SW 1271 (cell line): ENCODE measurements at places on chromosomes 1 and 21.

GRCh38 chr21:46517361-46517760 is 58.7 kb downstream of the DIP2A start:
- no peak for DNase-seq

DNA sequence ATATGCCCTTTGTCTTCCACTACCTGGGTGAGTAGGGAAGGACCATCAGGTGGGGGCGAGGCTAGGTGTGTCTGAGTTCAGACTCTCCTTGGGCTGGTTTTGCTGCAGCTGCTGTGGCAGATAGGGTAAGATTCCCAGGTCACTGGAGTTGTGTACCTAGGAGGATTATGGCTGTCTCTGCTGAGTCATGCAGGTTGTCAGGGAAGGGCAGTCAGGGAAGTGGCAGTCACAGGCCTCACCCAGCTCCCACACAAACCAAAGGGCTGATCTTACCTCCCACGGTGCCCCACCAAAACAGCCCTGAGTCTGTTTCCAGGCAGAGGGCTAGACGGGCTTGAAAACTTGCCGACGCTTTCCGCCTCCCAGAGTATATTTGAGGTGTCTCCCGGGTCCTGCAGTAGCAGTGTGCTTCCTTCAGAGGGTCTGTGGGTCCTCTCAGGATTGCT is 201.6 kb upstream of the PLXNA2 start:
- DNase-seq = no peak

- DNase-seq = no peak
Observed at GRCh38 chr1:209157546-209158249, 425.8 kb upstream of the CAMK1G start.

GRCh38 chr1:160855181-160855981 is 7.3 kb downstream of the CD244 start:
- DNase-seq = no peak

DNA sequence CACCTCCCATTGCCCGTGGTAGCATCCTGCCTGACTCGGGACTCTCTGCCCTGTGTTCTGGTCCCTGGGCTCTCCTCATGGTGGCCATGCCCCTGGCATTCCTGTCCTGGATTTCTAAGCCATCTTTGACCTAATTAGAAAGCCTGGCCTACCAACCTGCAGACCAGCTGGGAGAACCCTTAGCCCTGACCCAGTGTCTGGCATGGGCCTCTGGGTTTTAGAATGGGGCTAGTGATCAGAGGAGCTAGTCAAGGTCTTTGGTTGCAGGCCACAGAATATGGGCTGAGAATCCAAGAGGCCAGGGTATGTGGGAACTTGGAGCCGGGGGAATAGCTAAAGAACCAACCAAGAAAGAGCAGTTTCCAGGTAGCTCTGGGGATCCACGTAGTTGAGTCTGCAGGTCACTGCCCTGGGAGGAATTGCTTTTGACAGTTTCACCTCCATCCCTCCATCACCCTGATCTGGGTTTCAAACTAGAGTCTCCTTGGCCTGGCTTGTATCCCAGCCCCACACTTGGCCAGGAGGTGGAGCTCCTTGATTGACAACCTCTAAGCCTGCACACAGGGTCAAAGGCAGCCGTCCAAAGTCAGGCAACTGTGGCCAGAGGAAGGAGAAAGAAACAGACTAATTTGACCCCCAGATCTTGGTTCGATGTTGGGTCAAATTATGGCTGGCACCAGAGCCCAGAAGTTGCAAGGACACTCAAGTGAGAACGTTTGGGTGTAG is 54.7 kb upstream of the ABCG1 start:
- DNase-seq = peak; percentile 4

GRCh38 chr1:184506481-184506880 is 119.7 kb downstream of the C1orf21 start:
- no peak for DNase-seq

DNA sequence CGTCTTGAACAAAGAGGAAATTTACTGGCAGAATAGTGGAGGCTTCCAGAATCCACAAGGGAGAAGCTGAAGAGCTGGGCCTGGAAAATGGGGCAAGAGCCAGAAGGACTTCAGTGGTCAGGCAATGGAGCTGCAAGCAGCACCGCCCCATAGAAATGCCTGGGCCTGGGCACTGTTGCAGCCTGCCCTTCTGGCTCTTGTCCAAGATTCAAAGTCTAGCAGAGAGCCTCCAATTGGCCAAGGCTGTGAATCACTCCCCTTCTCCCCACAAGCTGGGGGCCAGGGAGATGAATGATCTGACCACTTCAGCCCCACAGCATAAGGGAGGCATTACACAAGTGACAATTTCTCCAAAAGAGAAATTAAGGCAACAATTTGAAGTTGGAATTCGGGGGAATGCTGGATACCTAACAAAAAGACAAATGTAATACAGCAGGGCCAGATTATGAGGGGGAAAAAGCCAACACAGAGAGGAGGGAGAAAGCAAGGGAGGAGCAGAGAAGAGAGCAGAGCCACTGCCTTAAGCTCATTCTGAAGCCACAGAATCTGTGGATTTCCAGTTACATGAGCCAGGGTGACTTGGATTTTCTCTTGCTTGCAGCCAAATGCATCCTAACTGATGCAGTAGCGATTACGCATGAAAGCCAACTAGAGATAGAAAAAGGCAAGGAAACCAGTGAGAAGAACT is 80.3 kb downstream of the LRIG2 start:
- DNase-seq = no peak

DNA sequence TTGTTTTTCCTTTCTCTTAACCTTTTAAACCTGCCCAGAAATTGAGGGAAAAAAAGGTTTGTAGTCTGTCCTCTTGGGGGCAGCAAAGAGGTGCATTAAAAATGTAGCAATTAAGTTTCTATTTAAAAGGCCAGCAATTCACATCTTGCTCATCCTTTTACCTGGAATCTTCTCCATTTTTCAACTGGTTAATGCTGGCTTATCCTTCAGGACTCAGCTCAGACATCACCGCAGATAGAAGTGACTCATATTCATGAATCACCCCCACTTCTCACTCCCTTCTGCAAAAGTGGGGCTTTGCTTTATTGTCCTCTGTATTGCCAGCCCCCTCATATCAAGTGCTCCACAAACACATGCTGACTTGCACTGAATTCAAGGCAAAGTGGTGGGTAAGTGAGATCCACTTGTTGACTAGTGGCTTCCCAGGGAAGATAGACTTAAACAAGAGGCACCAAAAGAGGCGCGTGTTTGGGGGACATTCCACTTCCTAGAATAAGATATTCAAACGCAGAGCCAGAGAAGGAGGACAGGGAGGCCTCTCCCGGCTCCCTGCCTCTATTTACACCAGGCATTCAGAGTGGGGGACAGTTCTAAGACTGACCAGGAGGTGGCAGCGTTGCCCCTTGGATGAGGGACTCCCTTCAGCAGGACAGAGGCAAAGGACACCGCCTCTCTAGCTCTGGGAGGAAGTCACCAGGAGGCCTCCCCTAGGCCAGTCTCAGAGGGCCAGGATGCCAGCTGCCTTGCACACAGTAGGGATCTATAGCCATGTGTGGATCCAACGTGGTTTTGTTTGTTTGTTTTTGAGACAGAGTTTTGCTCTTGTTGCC is 23.2 kb upstream of the ZNF648 start:
- DNase-seq = no peak

- no peak for DNase-seq
Observed at GRCh38 chr1:172914501-172915144, 136.1 kb downstream of the TNFSF18 start.

DNA sequence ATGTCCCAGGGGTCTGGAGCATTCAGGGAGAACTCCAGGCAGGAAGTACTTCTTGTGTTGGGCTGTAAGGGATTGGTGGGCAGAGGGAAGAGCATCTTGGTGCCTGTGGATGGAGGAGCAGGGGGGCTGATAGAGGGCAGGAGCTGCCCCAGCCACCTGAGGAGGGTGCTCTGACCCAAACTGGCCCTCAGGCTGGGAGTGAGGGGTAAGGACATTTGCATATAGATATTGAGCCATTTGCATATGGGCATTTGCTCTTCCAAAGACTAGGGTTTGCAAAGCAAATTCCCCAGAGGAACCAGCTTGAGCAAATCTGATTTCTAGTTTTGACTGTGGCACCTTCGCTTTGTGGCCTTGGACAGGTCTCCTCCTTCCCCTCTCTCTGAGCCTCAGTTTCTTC is 18.2 kb downstream of the ZNF362 start:
- DNase-seq = no peak

GRCh38 chr1:1267488-1268283 is 6.0 kb downstream of the UBE2J2 start:
- no peak for DNase-seq

- no peak for DNase-seq
Observed at GRCh38 chr1:226778657-226779058, 39.6 kb upstream of the ITPKB start.

- no peak for DNase-seq
Observed at GRCh38 chr1:197688233-197688632, 87.0 kb downstream of the DENND1B start.

DNA sequence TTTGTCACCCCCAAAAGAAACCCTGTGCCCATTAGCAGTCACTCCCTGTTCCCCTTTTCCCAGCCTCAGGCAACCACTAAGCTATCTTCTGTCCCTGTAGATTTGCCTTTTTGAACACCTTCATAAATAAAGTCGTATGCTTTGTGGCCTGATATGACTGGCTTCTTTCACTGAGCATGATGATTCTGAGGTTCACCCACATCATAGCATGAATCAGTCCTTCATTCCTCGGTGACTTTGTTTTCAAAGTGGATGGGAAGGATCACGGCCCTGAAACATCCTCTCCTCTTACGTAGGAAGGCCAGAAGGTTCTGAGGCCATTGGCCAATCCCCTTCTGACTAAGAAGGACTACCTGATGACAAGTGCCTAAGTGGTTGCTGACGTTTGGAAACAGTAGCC is 39.1 kb downstream of the NIPAL3 start:
- DNase-seq = no peak

DNA sequence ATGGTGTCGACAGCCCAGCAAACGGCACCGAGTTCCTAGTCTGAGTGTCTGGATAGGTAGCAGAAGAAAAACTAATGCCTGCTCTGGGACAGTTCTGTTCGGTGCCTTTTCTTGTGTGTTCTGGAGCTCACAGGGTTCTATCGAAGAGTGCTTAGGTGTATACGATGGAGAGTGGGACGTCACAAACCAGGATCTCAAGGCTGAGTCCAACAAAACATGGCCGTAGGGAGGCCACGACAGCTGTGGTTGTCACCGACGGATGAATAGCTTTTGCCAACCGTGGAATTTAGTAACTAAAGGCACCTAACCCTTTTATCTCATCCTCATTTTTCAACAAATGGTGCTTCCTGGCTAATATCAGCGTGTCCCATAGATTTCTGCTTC is 635 bp upstream of the SYNJ1 start:
- DNase-seq = no peak

DNA sequence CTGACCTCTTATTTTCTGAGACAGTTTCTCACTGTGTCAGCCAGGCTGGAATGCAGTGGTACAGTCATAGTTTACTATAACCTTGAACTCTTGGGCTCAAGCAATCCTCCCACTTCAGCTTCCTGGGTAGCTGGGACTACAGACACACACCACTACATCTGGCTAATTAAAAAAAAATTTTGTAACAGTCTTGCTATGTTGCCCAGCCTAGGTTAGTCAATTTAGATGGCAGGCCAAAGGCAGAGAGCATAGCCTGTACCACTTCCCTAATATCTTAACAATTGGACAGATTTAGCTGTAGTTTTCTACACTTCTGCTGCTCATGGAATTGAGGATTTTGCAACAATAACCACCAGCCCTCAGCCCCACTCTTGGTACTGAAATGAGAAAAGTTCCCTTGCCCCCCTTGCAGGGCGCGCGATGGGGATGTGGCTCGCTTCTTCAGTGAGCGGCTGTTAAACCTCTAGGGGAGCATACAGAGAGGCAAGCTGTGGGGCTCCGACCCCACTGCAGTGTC is 34.9 kb upstream of the PTGFRN start:
- no peak for DNase-seq

- no peak for DNase-seq
Observed at GRCh38 chr1:7784492-7785071, 491 bp downstream of the PER3 start.

- no peak for DNase-seq
Observed at GRCh38 chr1:243793298-243793697, 56.7 kb downstream of the AKT3 start.

- no peak for DNase-seq
Observed at GRCh38 chr1:100730130-100730529, 10.6 kb downstream of the VCAM1 start.

DNA sequence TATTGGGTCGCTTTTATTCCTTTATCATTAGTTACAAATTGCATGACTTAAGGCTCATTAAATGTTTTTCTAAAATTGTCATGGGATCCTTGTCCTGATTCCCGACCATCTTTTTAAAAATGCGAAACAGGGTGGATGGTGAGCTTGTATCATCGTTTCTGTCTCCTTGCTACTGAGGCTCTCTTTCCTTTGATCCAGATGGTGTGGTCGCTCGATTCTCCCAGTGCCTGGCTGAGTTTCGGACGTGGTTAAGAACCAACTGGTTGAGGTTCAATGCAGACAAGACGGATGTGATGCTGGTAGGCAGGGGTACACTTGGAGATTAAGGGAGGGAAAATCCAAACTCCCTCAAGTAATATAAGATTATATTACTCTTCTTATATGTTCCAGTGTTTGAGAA is 1.2 kb downstream of the MIER1 start:
- no peak for DNase-seq

- DNase-seq = peak; percentile 42
Observed at GRCh38 chr1:219066631-219067349, 106.9 kb upstream of the LYPLAL1 start.

- no peak for DNase-seq
Observed at GRCh38 chr1:24897263-24898151, 32.6 kb downstream of the RUNX3 start.

DNA sequence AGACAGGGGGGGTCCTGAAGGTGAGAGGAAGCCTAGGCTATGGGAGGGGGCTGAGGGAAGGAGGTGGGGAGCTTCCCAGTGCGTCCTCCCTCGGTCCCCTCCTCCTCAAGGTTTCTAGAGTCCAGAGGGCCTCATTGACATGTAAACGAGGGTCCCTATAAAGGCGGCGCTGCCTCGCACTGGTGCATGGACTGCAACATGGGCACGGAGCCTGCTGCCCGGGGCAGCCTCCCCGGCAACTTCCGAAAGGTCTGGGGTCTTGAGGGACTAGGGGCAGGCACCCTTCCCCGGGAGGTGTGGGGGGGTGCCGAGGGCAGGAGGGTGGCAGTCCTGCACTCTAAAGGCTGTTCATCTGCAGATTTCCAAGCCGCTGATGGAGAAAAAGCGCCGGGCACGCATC is at the start of gene HES3:
HES3 (plus strand) TSS at position 187 of the 400 bp plus-strand sequence; CDS start at position 374, 187 bp downstream.
- no peak for DNase-seq

GRCh38 chr1:119884711-119885110 is 11.6 kb downstream of the ADAM30 start:
- no peak for DNase-seq

DNA sequence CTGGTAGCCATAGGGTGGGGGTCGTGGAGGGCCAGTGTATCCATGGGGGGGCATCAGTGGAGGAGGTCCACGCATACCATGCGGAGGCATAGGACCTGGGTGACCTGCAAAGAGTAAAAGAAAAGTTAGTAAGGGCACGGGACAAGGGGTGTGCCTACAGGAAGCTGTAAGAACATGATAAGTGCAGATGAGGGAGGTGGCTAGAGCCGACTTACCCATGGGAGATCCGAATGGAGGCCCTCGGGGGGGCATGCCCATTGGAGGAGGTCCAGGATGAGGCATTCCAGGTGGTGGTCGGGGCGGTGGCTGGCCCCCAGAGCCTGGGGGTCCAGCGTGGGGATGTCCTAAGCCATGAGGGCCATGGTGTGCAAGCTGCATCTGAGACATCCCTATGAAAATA is 4.0 kb downstream of the SF3B4 start:
- DNase-seq = no peak

GRCh38 chr1:62209931-62210595 is 15.4 kb downstream of the L1TD1 start:
- peak; percentile 3 for DNase-seq

GRCh38 chr21:39867198-39867650 is at the start of gene PCP4:
TSS of gene PCP4 (plus strand) at chr21:39867438. CDS start at chr21:39867502, 64 bp downstream.
- no peak for DNase-seq
